ENCODE measurements at places on chromosomes 7 and 10.

DNA sequence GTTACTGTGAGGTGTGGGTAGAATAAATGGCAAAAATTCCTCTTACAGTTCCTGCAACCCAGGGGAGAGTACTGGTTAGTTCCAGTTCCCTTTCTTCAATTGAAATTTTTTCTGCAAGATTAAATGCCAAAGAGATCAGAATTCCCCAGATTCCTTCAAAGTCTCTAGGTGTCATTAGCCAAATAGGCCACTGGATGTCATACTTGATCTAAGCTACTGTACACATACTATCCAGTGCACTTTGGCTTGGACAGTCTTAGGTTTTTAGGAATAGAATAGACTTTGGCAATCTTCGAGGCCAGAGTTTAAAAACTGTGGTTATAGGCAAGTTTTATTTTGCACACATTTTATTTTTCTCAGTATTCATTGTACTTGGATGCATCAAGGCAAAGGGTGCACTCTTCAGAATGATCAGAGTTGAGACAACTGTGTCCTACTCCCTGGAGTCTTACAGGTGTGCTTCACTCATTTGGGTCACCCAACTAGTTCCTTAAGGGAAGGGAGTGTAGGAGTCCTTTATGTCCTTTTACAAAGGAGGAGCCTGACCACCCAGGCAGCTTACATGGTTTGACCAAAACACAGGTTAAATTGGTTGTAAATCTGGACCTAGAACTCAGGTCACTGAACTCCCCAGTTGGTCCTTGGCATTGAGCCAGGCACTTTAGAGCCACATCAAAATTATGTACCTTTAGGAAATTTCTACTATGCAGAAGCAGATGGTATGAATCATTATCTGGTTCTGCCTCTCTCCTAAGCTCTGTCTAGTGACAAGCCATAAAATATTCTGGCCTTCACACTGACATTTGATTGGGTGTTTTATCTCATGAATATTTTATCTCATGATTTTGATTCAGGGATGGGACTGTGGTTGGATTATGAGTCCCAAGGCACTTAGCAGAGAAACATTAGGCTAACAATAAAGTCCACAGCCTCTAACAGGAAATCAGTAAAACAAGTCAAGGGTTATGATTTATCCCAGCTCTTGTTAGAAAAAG is 49.5 kb downstream of the ASAH2B start:
- no peak for DNase-seq

GRCh38 chr10:13614530-13615332 is 28.0 kb downstream of the PRPF18 start:
- DNase-seq, result peak; percentile 33

DNA sequence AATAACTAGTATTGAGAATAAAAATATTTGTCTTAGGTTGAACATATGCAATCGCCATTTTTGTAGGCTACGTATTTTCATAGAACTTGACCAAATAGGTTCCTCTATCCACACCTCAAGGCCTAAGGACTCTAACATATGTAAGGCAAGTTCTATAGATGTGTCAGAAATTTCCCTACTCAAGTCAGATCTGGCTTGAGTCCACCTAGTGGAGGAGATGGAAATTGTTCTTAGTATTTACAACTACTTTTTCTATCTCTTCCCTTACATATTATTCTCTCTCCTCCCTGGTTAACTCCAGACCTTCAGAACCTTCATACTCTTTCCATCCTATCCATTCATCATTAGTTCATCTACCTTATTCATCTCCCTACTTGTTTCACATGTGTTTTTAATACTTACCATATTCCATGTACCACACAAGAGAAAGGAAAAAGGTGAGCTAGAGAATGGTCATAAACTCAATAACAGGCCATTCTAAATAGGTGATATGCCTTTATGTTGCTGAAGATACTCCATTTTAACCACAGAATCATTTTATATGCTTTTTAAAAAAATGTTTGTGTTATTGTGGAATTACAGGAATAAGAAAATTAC is 174.5 kb upstream of the HDAC9 start:
- DNase-seq, result no peak

DNA sequence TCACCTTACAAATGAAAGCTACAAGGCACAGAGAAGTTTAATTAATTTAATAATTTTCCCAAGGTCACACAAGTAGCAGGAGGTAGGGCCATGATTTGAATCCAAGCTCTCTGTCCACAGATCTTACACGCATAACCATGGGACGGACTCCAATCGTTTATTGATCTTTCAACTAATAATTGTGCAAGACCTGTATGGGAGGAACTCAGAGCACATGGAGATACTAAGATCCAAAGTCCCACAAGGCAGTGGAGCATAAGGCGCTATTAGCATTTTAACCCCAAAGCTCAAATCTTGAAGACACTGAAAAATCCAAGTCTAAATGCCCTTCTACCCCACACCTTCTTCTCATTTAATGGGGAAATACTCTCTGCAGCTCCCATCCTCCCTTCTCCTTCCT is 143.5 kb downstream of the FGFR2 start:
- no peak for DNase-seq

GRCh38 chr7:138066954-138067394 is 9.3 kb upstream of the AKR1D1 start:
- DNase-seq, result no peak

GRCh38 chr7:15581352-15581951 is 19.6 kb upstream of the AGMO start:
- DNase-seq, result no peak

DNA sequence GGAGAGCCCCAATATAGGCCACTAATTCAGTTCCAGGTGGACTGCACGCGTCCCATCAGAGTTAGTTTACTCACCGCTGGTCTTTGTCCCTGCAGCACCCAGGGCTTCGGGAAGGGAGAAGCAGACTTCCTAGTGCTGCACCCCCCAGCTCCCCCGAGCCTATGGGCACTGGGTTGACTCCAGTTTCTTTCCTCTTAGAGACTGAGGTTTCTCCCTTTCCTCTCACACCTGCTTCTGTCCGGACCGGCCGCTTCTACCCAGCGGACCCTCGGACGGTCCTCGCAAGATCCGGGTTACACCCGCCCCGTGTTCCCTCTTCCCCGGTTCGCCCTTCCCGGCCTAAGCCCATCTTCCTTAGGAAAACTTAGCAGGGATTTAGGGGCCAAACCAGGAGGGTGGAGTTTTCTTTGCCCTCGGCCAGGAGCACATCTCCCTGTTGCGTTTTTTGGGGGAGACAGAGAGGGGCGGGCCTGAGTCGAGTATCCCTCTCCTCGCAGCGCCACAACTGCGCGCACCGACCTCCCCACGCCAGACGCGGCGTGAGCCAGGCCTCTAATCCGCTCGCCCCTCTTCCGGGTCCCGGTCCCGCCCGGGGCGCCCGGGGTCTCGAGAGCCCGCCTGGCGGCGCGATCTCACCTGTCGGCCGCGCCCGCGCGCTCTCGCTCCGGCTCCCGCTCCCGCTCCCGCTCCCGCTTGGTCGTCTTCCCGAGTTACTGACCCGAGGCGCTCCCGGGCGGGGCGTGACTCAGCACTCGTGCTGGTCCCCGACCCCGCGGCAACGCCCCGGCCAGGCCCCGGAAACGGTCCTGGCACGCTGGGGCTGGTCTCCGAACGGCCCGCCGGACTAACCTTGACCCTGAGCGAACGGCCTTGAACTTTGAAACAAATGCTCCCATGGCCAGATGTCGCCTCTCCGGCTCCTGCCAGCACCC is at the start of gene AIFM2:
Gene AIFM2 (minus strand): TSS at position 728 of the 932 bp plus-strand sequence. CDS start 8,741 bp downstream, outside the sequence.
- DNase-seq, result peak; percentile 48

- DNase-seq, result no peak
Measured at GRCh38 chr10:62011558-62011957, 110.1 kb downstream of the ARID5B start.

GRCh38 chr7:5143106-5143505 is 46.9 kb upstream of the WIPI2 start:
- no peak for DNase-seq

DNA sequence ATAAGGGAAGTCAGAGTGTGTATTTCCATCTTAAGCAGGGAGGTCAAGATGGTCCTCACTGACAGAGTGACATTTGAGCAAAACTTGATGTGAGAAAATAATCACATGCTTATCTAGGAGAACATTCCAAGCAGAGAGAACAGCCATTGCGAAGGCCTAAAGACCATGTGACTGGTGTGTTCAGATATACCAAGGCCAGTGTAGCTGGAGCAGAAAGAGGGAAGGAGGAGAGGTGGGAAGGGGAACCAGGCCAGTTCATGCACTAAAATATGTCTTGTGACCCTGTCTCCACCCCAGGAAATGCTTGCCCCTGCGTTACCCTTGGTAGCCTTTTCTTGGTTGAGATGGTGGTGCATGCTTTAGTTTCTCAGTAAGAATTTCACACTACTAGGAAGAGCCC is 77.4 kb downstream of the CACNB2 start:
- no peak for DNase-seq

DNA sequence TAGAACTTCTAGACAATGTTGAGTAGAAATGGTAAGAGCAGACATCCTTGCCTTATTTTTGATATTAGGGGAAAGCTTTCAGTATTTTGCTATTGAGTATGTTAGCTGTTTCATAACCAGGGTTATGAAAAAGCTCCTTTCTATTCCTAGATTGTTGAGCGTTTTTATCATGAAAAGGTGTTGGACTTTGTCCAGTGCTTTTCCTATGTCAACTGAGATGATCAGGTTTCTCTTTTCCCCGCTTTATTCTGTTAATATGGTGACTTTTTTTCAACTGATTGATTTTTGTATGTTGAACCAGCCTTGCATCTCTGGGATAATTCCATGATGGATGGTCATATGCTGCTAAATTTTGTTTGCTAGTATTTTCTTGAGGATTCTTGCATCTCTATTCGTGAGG is 58.5 kb downstream of the LCOR start:
- DNase-seq, result no peak

GRCh38 chr10:120770496-120770895 is 80.7 kb upstream of the WDR11 start:
- no peak for DNase-seq

DNA sequence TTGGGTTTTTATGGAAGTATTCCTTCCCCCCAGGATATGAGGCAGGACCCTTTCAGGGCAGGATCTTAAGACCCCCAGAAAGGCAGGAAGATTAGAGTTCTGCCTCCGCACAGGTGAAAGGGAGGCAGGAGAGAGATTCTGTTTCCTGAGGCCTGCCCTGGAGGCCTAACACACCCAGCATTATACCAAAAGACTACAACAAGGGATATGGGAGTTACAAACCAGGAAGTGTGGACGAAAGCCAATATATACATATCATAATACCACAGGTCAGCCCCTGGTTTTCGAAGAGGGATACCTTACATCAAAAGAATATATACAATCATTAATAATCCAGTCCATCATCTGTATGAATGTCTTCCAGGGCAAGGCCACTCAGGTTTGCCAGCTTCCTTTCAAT is 14.2 kb downstream of the MINPP1 start:
- no peak for DNase-seq

- DNase-seq, result no peak
Measured at GRCh38 chr7:5523052-5523711, 99.5 kb upstream of the TNRC18 start.

- DNase-seq, result no peak
Measured at GRCh38 chr7:117071551-117071950, 118.2 kb downstream of the ST7 start.

GRCh38 chr10:60130130-60130579 is 223.8 kb upstream of the CCDC6 start:
- DNase-seq, result no peak

DNA sequence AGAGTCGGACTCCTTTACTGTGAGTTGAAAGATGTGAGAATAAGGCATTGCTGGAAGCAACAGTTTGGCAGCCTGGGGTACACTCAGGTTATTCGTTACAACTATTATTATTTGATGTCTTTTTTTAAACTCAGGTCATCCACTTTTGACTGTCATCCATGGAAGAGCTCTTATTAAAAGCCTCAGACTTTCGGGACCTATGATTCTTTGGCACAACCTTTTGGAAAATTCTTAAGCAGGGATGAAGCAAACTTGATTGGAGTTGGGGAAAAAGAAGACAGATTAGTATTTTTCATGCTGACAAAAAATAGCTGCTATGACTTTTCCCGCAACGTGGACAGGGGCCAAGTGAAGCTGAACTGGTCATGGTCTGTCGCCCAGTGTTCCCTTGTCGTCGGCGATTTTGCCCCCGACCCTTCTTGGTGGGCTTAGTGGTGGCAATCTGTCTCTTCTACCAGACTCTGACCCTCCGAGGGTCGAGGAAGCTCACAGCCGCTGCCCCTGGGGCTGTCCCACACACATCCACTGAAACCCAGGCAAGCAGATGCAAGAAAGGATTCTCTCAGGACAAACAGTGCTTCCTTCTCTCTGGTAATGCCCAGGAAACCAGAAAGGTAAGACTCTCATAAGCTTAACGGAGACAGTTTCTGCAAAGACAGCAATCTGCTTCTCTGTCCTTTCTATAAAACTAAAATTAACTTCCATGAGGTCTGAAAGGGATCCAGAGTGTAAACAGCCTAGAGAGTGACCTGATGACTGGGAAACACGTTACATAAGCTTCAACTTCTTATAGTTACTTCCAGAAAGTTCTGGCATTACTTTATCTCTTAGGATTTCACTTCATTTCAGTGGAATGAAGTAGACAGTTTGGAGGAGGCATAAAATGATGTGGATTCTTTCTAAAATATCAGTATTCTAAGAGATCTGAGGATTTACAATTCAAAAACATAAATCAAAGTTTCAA is 1.0 kb downstream of the CPED1 start:
- DNase-seq, result no peak

DNA sequence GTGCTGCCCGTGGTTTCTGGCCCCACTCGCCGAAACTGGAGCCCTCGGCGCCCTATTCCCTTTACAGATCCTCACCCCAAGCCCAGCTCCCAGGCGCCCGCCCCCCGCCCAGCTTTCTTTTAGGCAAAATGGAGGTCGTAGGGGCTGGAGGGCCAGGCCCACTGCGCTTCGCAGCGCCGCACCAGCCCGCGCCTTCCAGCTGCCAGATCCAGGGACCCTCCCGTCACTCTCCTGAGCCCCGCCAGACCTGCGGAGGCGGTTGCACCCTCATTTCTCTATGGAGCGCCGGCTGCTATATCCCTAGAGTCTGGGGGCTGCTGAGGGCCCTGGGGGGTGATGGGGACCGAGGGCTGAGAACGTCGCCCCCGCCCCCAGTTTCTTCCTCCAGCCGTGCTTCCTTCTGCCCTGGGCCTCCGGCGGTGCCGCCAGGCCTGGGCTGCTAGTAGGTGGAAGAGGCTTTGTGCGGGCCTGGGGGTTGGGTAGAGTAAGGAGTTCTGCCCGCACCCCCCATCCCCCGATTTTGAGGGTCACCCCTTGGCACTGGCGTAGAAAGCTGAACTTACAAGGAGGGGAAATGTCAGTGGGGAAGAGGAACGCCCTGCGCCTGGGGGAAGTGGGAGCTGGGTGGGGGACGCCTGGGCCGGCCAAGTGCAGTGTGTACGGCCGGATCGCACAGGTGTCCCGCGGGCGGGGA is 1.0 kb downstream of the GNB2 start:
- DNase-seq, result no peak

- DNase-seq, result no peak
Measured at GRCh38 chr7:141697211-141697871, 4.6 kb downstream of the DENND11 start.
